ENCODE measurements at places on chromosomes 12 and 14.
A peak's percentile ranks its signal among the peaks of the same experiment; 100 is the strongest.

DNA sequence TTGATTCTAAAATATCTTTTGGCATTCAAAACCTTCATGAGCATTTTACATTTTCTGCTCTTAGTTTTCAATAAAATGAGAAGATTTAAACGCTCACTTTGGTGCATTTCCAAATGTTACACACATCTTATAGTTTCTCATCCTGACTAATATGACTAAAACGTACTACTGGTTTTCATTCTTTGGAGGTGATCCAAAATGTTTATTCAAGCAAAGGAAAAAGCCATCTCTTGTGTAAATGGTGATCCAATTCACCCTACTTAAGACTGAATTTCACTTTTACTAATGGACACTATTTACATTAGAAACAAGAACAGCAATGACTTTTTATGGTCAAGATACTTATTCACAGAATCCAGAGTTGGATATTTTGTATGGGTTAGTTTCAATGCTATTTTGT lies 86.6 kb downstream of the KITLG start:
- DNase-seq, result no peak

GRCh38 chr14:38731962-38732361 lies 371.1 kb downstream of the SEC23A start:
- DNase-seq, result no peak

- DNase-seq, result no peak
Measured at GRCh38 chr14:72651714-72652113, 242.2 kb downstream of the DPF3 start.

DNA sequence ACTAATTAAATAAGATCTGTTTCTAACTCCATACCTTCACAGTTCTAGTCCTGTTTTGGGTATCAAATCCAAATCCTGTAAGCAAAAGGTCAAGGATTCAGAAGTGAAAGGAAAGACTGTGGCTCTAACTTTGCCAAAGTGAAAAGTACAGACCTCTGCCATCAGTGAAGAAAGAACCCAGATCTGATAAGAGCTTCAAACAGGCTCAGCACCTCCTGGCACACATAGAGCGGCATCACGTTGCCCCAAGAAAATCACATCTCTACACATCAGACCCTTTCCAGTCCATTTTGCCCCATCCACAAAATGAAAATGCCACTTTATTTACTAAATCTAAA lies 23.2 kb downstream of the CLIP1 start:
- DNase-seq, result no peak

GRCh38 chr14:39734306-39734705 lies 302.1 kb upstream of the FBXO33 start:
- DNase-seq, result no peak

DNA sequence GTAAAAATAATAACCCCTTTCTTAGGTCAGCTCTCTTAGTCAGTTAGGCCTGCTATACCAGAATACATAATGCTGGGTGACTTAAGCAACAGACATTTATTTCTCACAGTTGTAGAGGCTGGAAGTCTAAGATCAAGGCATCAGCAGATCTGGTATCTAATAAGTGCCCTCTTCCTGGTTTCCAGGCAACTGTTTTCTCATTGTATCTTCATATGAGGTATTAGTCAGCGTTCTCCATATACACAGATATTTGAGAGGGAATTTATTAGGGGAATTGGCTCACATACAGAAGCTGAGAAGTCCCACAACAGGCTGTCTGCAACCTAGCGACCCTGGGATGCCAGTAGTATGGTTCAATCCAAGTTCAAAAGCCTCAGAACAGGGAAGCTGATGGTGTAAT lies 896.0 kb downstream of the GALC start:
- no peak for DNase-seq

GRCh38 chr12:65229441-65229840 lies 49.0 kb upstream of the MSRB3 start:
- peak; percentile 16 for DNase-seq

- no peak for DNase-seq
Measured at GRCh38 chr12:14993537-14994266, 20.9 kb downstream of the PDE6H start.

DNA sequence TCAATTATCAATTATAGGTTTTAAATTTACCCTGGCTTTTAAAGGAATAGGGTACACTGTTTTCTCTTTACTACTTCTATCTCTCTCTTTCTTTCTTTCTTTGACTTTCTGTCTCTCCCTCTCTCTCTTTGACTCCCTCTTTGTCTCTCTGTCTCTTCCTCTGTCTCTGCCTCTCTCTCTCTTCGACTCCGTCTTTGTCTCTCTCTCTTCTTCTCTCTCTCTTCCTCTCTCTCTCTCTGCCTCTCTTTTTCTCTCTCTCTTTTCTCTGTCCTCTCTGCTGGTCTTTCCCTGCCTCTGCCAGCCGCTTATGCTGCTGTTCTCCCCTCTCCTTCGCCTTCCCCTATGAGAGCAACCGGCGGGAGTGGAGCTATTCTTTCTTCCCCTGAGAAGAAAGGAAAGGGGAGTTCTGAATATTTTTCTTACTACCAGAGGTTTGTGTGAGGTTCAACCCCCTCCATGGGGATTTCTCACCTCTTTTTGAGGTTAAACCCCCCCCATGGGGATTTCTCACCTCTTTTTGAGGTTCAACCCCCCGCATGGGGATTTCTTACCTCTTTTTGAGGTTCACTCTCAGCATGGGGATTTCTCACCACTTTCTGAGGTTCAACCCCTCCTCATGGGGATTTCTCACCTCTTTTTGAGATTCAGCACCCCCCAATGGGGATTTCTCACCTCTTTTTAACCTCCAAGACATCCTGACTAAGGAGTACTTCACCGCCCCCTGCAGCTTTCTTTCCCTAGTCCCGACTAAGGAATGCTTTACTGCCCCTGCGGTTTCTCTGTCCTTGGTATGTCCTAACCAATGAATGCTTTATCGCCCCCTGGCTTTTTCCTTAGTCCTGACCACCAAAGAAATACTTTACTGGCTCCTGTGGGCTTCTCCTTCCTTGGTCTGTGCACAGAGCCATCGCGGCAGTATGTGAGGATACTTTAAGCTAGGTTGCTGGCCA lies 27.4 kb upstream of the DDHD1 start:
- DNase-seq, result no peak

- peak; percentile 87 for DNase-seq
Measured at GRCh38 chr14:61561657-61562276, 133.5 kb upstream of the HIF1A start.

DNA sequence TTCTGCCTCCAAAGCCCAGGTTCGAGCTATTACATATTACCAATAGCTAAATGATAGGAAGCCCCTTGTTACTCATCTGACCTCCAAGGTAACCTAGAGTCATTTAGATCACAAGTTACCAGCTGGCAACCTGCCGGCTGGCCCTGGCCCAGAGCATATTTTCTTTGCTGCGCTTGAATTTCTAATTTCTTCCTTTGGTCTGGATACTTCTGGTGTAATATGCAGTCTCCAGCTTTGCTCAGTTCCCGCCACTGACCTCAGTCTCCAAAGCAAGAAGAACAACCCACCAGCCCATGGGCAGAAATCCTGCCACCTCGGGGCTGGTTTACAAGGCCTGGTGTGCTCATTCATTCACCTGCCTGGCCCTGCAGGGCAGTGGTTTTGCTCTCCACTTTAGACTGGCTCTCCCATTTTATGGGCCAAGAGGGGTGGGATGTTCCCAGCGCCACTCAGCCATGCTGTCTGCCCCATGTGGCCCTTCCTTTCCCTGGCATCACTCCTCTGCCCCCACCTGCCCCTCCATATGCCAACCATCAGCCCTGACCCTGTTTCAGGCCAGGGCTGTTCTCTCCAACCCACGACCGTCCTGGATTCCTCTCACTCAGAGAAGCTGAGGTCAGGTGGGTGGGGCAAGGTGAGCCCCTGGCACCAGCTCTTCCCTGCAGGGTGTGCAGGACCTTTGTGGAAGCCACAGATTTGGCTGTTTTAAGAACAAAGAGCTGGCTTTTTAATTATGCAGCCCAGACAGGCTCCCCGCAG lies 76.0 kb downstream of the PRIMA1 start:
- no peak for DNase-seq

GRCh38 chr12:123522164-123522563 lies 11.4 kb downstream of the RILPL1 start:
- no peak for DNase-seq

- DNase-seq, result no peak
Measured at GRCh38 chr12:40688085-40688725, 4.0 kb upstream of the CNTN1 start.

DNA sequence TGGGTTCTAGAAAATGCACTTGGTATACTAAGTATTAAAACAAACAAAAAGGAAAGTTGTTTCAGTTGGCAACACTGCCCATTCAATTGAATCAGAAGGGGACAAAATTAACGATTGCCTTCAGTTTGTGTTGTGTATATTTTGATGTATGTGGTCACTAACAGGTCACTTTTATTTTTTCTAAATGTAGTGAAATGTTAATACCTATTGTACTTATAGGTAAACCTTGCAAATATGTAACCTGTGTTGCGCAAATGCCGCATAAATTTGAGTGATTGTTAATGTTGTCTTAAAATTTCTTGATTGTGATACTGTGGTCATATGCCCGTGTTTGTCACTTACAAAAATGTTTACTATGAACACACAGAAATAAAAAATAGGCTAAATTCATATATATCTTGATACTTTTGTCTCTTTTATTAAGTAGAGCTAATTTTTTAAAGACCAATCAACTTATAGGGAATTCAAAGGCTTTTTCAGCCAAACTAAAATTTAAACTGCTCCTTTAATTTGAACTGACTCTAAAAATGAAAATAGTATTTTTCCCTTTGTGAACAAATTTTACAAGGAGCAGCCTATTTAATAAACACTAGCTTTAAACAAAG lies 2.8 kb downstream of the FOXG1 start:
- DNase-seq, result no peak

DNA sequence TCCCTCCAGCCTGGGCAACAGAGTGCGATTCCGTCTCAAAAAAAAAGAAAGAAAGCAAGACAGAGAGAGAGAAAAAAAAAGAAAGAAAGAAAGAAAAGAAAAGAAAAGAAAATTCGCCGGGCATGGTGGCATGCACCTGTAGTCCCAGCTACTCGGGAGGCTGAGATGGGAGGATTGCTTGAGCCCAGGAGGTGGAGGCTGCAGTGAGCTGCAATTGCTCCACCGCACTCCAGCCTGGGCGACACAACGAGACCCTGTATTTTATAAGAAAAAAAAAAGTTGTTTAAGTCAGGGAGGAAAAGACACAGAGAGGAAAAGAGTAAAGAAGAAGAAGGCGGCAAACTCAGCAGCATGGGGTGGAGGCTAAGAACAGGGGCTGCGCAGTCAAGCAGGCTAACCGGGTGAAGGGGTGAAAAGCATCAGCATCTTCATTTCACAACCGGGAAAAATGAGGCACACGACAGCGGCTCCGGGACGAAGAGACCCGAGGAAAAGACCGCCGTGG lies 557 bp upstream of the FICD start:
- DNase-seq, result no peak

All from SW480 (cell line).